ENCODE measurements at places on chromosomes 3 and 15.

- no peak for DNase-seq
Measured at GRCh38 chr3:157746391-157746790, 243.2 kb upstream of the VEPH1 start.

DNA sequence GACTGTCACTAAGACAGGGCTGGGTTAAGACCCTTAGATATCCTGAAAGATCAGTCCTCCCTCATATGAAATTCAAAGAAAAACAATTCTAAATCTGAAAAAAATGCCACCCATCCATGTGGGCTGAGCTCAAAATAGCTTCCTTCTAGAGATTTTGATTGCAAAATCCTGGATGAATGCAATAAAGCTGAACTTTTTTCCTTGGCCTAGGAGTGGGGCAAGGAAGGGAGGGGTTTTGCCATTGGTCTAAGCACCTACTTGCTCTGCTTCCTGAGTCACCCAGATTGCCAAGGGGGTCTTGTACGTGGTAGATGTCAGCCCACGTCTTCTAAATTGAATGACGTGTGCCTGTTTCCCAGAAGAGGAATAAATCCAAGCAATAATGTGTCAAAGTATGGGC lies 15.3 kb upstream of the SMAD3 start:
- DNase-seq = no peak

- no peak for DNase-seq
Measured at GRCh38 chr3:176789281-176789705, 408.0 kb downstream of the TBL1XR1 start.

DNA sequence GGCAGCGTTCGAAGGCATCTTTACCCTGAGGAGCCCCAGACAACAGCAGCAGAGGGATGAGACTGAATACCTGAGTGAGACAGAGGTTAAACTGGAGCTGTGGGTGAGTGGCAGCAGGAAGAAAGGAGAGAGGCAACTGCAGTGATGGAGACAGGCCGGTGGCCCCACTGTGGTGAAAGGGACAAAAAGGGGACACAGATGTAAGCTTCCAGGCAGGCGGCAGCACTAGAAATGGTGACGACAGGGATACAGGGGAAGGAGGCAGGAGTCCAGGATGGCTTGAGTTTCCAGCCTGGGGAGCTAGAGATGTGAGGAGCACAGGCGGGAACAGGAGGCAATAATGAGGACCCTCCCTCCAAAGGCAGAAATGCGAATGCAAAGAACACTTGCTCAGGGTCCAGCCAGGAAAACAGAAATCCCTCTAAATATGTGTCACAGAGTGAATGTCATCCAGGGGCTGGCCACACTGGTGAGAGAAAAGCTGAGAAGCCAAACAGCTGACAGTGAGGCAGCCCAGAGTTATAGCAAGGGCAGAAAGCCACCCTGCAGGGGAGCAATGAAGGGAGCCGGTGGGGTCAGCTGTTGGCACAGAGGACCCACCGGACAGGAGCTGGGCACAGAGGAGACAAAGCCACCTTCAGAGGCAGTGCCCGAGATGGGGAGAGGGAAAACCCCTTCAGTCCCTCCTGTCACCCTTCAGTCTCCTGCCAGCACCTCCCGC lies 70.1 kb downstream of the TBC1D2B start:
- no peak for DNase-seq

DNA sequence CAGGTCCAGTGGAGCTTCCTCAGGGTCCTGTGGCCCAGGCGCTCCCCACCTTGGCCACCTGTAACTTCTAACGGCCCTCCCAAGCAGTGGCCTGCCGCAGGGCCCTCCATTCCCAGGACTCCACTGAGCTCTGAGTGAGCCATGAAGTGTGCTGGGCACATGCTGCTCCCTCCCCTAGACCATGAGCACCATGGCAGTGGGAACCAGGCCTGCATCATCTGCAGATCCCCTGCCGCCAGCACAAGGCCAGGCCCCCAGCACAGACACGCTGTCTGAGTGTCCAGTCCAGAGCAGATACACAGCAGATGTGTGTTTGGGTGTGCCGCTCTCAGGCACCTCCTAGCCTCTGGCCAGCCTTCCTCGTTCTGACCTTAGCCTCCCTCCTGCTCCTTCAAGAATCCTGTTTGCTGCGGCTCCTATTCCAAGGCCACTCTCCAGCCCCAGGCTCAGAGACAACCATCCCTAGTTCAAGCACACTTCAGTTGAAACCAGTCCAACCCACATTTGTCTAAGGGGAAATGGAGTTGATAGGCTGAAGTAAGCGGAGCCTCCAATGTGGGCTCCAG lies 7.0 kb upstream of the KLF15 start:
- no peak for DNase-seq

DNA sequence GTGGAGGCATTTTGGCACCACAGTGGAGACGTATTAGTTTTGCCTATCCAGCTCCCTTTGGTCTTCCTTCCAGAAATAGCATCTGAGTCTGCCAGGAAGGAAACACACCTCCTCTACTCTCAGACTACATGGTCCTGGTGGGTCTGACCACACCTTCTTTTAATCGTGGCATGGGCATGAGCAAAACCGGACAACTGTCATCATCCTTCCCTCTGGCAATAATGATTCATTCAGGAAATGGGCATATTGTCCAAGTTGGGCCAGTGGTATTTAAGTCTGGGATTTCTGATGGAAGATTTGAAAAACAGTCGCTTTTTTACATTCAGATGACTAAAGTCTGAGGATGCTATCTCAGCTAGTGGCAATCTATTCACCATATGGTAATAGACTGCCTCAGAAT lies 601.0 kb upstream of the ADAMTS9 start:
- DNase-seq = no peak

- no peak for DNase-seq
Measured at GRCh38 chr15:51401051-51401780, 59.8 kb downstream of the GLDN start.

GRCh38 chr15:32007355-32007960 lies 22.9 kb upstream of the CHRNA7 start:
- DNase-seq = no peak

- no peak for DNase-seq
Measured at GRCh38 chr3:182629521-182629920, 163.8 kb upstream of the ATP11B start.

DNA sequence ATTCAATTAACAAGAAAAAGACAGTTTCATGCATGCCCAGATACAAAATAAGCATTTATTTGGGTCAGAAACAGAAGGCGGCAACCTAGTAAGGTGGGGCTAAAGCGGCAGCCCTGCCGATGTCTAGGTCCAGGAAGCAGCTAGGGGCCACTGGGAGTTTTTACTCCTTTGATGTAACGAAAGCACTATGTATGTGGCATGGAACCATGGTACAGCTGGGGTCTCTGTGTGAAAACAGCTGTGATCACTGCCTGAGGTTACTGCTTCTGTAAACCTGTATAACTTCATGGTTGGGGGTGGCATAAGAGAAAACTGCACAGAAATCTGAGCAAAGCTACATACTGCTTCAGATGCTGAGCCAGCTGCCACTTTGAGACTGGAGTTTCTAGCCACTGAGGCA lies 119.5 kb downstream of the ZNF280D start:
- no peak for DNase-seq

- no peak for DNase-seq
Measured at GRCh38 chr3:49310677-49311076, 29.2 kb downstream of the USP4 start.

GRCh38 chr3:169746924-169747323 lies 17.9 kb downstream of the TERC start:
- no peak for DNase-seq

DNA sequence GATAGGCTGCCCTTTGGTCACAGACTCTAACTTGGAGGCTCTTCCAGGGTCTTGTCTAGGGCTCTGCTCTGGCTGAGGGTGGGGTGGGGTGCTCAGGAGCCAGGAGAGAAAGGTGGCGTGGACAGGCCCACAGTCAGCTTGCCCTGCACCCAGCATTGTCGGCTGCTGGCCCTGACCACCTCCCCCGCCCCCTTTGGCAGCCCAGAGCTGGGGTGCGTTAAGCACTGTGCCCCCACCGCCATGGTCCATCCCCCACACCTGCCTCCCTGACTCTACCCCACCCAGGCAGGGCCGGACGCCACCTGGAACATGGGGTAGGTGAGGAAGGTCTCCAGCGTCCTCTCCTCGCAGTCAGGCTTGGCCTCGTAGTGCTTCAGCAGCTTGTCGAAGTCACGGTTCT lies 58.8 kb downstream of the RASGRF1 start:
- DNase-seq = no peak

DNA sequence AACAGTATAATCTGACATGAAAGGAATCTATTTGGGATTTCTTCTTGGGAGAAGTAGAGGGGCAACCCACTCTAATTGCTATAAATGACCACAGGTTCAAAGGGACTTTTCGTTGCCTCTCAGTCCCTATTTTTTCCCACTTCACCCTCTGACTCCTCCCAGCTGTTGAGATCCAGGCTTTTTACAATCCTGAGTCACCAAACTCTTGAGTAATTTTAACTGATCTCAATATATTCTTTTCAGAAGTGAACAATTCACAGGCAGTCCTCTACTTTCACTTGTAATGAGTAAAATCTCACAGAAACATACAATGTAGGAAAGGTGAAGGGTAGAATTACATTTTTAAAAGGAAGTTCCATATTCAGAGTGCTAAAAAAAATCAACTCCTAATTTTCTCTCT lies 44.6 kb downstream of the EIF4E3 start:
- no peak for DNase-seq

- no peak for DNase-seq
Measured at GRCh38 chr3:124627501-124627908, 102.7 kb upstream of the UMPS start.

DNA sequence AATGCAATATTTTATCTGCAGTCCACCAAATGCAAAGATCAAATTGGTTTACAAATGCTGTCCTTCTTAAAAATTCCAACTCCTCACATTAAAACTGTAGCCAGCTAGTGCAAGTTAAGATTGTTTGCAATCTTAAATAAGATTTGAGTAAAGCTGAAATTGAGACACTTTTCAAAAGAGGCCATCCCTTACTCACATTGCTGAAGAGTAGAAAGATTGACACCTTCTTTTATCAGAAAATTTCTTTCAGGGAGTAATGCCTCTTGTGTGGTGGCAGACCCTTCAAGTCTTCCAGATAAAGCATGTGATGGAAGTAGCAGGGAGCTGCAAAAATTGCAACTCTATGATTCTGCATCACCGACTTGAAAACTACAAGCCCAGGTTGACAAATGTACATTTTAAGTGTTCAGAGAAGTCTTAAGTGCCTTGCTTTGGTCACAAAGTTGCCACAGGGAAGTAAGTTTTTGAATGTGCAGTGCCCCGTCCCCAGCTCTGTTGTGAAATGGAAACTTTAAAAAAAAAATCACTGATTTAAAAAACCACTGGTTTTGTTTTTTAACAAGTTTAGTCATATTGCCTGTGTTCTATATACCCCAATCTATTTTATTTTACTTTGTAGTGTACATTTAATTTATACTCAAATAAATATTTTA lies 12.6 kb downstream of the CD86 start:
- DNase-seq = no peak

Data from CD4-positive, alpha-beta T cell treated with Interleukin-4 for 1 hour (primary cell).